ENCODE measurements at places on chromosomes 7 and 10.

- peak; percentile 66 for DNase-seq
Measured at GRCh38 chr7:100629117-100629716, 12.1 kb downstream of the TFR2 start.

GRCh38 chr10:15436696-15437095 lies 65.6 kb upstream of the FAM171A1 start:
- DNase-seq: no peak

DNA sequence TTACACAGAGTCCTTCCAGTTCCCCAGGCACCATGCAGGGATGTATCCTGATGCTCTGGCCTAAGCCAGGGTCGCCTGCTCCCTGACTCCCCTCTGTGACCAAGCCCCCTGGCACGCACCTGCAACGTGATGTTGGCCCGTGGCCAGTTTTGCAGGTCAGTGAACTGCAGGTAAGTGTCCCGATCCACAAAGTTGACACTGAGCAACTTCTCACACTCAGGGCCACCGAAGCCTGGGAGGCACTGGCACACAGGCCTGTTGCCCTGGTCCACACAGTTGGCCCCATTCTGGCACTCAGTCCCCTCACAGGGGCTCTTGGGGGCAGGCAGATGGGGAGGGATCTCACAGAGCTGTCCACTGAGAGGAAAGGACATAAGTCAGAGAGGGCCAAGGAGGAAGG lies 174.3 kb downstream of the LCOR start:
- DNase-seq: no peak

- no peak for DNase-seq
Measured at GRCh38 chr7:117068511-117069145, 115.3 kb downstream of the ST7 start.

GRCh38 chr10:14349081-14349480 lies 18.4 kb upstream of the FRMD4A start:
- no peak for DNase-seq

DNA sequence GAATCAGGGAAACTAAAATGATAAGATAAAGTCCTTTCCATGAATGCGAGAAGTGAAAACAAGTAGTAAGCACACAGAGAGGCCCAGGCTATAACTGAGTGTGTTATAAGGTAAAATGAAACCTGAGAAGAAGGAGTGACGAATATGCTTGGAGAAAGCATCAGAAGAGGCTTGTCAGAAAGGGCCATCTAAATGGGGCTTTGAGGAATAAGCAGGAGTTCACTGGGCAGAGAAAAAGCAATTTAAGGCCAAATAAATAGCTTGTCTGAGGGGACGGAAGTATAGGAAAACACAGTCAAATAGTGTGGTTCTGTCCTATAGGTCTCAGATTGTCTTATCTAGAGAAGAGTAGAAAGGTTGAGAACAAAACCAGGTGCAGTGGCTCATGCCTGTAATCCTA lies 59.6 kb upstream of the GSDME start:
- DNase-seq: no peak

- DNase-seq: no peak
Measured at GRCh38 chr7:150970424-150970823, 7.7 kb downstream of the KCNH2 start.

DNA sequence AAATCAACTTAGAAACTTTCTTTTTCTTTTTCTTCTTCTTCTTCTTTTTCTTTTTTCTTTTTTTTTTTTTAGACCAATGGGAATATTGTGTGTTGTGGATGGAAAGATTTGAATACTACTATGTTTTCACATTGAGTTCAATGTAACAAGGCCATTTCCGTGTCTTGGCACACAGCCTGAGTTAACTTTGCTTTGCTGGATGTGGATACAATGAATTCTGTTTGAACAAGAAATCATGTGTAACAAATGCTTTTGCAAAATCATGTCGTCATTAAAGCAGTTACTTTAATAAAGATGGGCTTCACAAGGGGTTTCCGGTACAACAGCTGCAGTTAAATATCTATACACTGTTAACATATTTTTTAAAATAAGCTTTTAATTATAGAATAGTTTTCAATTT lies 13.5 kb upstream of the ENTPD1 start:
- DNase-seq: no peak

DNA sequence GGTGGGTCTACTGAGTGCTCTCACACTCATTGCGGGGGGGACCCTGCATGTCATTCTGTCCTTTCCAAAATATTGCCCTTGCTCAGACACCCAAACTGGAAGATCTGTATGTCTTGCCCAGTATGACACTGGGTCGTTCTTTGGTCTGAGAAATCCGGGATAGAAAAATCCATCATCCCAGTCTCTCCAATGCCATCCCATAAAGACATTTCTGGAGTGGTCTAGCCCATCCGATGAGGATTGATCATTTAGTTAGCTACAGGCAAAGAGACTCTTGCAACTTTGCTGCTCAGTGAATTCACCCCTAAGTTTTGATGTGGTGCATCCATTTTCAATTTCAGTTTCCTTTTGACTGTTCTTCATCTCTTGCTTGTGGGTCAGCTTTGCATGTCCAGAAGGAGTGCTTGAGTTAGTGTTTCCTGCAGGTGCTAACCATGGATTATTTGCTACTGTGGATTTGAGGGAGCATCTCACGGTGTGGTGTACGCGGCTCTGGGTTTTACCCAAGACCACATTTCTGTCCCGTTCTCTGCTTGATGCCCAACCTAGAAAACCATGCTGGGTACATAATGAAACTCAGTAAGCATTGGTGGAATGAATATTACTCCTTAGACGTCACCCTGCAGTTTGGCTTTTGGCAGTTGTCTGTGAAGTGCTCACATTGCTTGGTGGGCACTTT lies 247.0 kb upstream of the MKI67 start:
- no peak for DNase-seq

GRCh38 chr7:150797661-150798060 lies 2.5 kb downstream of the TMEM176B start:
- DNase-seq: no peak

DNA sequence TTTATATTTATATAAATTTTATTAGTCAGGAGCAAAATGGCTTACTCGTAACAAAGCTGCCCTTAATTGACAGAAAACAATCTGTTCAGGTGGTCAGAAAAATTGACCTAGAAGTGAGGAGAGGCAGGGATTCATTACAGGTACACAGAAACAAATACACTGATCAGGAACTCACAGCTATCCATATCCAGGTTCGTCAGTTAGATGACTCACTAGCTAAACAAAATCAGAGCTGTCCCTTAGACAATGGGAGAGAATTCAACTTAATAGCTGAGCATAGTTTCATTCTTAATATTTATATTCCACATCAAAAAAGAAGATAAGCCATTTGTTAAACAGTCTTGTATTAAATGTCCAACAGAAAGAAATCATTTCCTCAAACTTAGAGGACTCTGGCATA lies 41.7 kb downstream of the HYCC1 start:
- no peak for DNase-seq

DNA sequence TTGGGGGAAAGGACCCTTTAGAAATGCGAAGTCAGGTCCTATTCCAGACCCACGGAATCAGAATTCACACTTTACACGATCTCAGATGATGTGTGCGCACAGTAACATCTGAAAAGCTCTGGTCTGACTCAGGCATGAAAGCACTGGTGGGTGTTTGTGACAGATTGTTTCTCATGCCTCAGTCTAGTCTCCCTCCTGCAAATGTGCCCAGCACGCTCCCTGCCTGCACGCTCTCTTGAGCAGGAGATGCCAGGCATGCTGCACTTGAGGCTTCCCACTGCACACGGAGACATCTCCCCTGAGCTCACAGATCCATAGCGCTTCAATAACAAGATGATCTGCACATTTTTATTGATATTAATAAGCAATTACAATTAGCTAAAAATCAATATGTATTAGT lies 23.6 kb upstream of the ZNF37A start:
- DNase-seq: no peak

- no peak for DNase-seq
Measured at GRCh38 chr10:49526619-49527018, 12.3 kb downstream of the ERCC6 start.

DNA sequence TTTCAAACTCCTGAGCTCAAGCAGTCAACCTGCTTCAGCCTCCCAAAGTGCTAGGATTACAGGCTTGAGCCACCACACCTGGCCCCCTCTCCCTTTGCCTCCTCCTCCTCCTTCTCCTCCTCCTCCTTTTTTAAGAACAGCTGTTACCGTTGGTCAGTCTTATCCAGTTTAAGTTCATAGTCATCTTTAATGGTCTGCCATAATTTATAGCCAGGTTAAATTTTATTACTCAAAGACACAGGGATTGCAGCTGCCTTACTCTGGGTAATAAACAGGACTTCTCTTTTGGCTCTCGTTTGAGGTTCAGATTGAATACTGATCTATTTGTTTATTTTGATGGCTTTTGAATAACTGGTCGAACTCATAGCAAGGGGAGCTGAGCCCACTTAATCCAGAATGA lies 35.2 kb downstream of the ATOH7 start:
- DNase-seq: no peak
